ENCODE measurements at places on chromosomes 7 and 10. TPM values are rescaled to one million over a fixed set of nuclear protein-coding genes. Genes with fewer than 3 reads are reported as not detected.

ANKRD16 gene
- 7.9 TPM for total RNA-seq

ASIC3 gene
- 0.12 TPM for total RNA-seq

PTF1A gene
- not detected for total RNA-seq

SFMBT2 gene
- total RNA-seq: 4.3 TPM

MMP21 gene
- total RNA-seq: not detected

CCL24 gene
- total RNA-seq: not detected

TUBB8 gene
- not detected for total RNA-seq

DNA sequence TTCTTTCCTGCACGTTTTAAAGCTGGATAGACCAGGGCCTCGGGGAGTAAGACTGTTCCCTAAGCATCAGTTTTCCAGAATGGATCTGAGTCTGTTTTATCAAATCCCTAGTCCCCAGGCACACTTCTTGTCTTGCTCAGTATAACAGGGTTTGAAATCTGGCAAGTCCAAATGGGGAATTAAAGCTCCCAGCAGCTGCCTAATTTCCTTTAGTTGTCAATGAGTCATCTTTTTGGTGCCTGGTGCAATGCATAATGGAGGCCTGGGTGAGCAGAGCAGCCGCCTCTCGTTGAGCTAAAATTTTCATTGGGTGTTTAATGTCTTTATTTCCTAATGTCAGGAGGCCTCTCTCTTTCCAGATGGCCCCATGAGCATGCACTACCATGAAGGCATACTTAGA is 87.9 kb downstream of the STRA8 start:
- DNase-seq: peak; percentile 52

DNA sequence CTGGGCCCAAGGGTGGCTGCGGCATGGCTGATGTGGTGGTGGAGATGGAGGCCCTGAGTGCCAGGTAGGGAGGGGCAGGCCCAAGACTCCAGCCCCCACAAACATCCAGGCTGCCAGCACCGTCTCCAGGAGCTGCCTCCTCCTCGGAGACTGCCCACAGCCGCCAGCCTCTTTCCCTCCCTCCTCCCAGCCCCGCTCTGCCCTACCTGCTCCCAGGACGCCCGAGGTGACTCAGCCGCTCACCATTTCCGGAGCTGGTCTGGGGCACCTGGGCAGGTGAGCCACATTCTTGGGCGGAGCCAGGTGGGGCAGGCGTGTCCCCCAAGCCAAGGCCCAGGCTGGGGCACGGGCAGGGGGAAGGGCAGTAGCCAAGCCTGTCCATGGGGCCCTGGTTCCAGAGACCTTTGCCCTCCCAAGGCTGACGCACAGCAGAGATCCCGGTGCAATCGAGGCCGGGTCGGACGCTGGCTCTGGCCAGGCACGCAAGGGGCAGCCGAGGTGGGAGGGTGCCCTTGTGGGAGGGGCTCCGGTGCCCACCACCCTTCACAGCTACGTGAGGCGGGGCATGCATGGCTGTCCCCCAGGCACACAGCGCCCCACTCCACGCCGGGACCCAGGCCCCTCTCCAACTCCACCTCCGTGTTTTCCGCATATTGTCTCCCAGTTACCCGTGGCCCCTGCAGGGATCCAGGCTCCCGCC is 8.8 kb downstream of the ADAP1 start:
- DNase-seq: no peak

DNA sequence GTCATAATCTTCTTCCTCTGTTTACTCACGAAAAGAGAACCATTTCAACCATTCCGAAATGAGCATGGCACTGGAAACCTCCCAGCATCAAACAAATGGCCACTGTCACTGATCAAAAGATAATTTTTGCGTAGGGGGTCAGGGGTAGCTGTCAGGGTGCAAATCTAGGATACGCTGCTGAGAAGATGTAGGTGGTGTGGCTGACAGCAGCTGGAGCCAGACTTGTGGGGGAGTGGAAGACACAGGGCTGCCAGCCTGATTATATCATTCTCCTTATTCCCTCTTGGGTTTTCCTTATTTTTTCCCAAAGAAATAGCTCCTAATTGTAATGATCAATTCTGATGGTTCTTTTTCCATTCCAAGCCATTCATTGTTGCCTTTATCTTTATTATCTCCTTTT is 266.1 kb downstream of the SORCS1 start:
- DNase-seq: no peak

DNA sequence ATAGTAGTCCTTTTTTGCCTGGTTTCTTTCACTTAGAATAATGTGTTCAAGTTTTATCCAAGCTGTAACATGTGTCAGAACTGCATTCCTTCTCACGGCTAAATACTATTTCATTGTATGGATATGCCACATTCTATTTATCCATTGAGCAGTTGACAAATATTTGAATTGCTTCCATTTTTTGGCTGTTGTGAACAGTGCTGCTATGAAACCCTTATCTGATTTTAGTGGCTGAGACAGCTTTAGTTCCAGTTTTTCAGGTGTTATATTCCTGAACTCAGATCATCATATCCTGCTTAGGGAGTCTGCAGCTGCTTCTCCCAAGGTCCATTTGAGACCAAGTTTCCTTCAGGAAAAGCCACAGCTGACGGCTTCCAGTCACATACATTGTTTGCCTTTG is 339.2 kb downstream of the GRID1 start:
- DNase-seq: no peak

- no peak for DNase-seq
These were observed 46.4 kb upstream of the FIGNL1 start for GRCh38 chr7:50496569-50496968.

Data from Daoy (cell line).